ENCODE measurements at places on chromosomes 1 and 21.

DNA sequence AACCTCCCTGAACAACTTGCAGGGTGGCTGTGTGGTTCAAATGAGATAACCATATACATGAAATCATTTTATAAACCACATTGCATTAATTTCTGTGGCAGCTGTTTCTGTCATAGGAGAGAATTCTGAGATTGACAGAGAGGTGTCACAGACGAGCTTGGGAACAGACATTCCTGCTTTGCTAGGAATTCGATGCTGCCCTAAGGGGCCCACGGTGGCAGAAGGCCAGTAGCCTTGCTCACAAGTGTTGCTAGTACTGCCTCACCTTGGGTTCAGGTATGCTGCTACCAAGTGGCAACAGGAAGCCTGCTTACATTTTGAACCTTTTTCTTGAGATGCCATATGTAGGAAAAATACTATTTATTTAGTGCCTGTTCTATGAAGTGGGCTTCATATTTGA lies 13.4 kb downstream of the KCNA10 start:
- DNase-seq: no peak

- no peak for DNase-seq
Observed at GRCh38 chr1:186089940-186090339, 285.1 kb downstream of the TPR start.

- DNase-seq: no peak
Observed at GRCh38 chr1:7471836-7472235, 299.3 kb upstream of the VAMP3 start.

GRCh38 chr1:166915941-166916340 lies 39.9 kb upstream of the TADA1 start:
- DNase-seq: no peak

- no peak for DNase-seq
Observed at GRCh38 chr1:17588048-17588871, 48.8 kb downstream of the ARHGEF10L start.

DNA sequence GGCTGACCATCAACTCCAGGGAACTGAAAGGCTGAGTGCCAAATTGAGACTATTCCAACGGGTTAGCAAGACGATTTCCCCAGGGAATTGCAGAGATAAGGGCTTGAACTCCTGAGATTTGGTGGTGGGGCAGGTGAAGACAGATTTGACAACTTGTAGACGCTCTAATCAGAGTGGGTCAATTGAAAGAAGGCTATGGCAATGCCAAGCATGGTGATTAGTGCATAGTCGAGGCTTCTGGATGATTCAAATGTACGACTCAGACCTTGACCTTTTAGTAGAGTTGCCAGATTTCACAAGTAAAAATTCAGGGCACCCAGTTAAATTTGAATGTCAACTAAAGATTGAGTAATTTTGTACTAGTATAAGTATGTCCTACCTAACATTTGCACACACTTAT lies 302.1 kb upstream of the SPAG17 start:
- no peak for DNase-seq

- DNase-seq: no peak
Observed at GRCh38 chr1:53459321-53460175, at the start of gene DMRTB1. Gene DMRTB1, plus strand, starts transcription at chr1:53459399. Its CDS starts 55 bp downstream, at chr1:53459454.

GRCh38 chr21:14074177-14074576 lies 136.6 kb downstream of the LIPI start:
- no peak for DNase-seq

- DNase-seq: no peak
Observed at GRCh38 chr1:31795801-31796621, 19.8 kb downstream of the SPOCD1 start.

GRCh38 chr1:208201229-208201628 lies 43.0 kb downstream of the PLXNA2 start:
- DNase-seq: no peak

All from hippocampal formation (tissue), 2 donors.